Hematopoietic multipotent progenitor cell (in vitro differentiated cells): ENCODE measurements at places on chromosomes 6 and 20. TPM values are rescaled to one million over a fixed set of nuclear protein-coding genes. Genes with fewer than 3 reads are reported as not detected.

The PACRG gene
- total RNA-seq, result 5.7 TPM

The MAS1 gene
- under 0.01 TPM for total RNA-seq

The ZNF133 gene
- total RNA-seq, result 12.7 TPM

The PSMG4 gene
- 47.7 TPM for total RNA-seq

The DYNLT2 gene
- 2.7 TPM for total RNA-seq

The TRIM40 gene
- under 0.01 TPM for total RNA-seq

The CEP43 gene
- 5.7 TPM for total RNA-seq

The CLPSL1 gene
- not detected for total RNA-seq

The GNRH2 gene
- 0.54 TPM for total RNA-seq

- DNase-seq, result no peak
Measured at GRCh38 chr6:141259091-141259490, 873.6 kb upstream of the GJE1 start.

DNA sequence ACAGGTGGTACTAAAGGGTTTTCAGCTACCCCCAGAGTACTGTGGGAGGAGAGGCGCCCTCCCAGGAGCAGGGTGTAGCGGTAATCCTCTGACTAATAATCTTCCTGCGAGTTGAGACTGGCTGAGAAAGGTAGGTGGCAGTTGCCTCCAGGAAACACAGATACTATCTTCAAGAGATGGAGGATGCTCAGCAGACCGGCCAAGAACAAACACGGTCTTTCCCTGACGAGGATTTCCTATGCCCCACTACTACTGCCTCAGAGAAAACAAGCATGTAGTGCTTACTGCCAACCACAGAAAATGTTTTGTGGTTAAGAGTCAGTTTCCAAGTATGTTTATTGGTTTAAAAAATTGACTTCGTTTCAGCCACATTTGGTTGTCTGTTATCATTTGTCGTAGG, 26.8 kb downstream of the C6orf89 start:
- peak; percentile 48 for DNase-seq

DNA sequence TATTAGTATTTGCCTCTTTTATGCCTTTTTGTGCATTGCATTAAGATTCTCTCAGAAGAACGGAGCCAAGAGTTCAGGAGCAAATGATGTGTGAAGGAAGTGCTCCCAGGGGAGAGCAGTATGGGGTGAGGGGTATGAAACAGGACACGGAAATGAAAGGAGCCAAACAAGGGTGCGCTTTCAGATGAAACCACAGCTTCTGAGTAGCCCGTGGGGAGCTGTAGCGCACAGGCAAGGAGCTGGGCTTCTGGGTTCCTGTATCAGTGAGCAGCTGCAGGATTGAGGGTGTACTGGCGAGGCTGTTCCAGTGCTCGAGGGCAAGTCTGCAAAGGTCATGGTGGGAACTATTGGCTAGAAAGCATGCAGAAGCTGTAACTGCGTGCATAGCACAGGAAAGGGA, 25.4 kb downstream of the ANKEF1 start:
- no peak for DNase-seq

DNA sequence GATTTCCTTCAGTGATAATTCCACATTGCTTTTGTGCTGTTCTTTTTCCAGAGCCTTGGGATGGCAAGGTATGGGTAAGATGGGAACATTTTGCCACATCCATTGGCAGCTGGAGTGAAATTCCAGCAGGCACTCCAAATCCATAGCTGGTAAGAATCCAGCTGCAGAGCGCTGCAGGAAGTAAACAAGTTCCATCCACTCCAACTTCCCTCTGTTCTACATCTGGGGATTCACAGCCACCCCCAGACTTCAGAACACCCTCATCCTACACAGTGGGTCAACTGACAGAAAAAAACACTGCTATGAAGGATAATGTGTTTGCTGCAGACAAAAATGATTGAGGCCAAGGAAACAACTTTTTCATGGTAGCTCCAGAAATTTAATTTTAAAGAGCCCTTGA, 747.8 kb downstream of the MAFB start:
- no peak for DNase-seq

DNA sequence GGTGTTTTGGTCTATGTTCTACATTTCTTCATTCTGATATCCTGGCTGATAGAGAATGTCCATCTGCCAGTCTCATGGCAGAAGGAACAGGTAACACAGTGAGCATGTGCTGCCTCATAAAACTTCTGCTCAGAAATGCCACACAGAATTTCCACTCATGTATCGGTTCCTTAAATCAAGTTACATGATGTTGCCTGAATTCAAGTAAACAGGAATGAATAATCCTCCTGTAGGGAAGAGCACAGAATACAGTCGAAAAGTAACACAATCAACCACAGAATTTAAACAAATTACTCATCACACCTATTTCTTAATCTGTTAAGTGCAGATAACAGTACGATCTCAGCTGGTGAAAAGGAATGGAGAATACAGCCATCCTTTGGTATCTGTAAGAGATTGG, 74.7 kb downstream of the FAM217A start:
- DNase-seq, result no peak

GRCh38 chr6:63565058-63565726, 7.1 kb upstream of the LOC128125822 start:
- no peak for DNase-seq

DNA sequence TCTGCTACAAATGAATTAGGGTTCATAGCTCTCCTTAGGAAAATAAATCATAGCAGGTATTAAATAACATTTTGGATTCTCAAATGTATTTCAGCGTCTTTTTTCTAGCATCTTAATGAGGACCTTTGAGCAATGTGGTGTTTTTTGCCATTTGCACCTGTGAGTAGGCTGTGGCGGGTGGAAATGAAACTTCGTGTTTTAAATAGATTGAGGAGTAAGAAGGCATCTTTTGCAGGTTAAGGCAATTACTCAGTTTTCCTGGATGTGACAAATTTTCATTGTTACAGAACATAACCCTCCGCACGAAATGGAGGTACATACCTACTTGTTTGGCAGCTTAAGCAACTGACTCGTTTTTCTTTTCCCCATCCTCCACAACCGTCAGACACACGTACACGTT, 708.9 kb upstream of the NRSN1 start:
- DNase-seq, result no peak
